ENCODE measurements at places on chromosomes 2 and 18. TPM values are rescaled to one million over a fixed set of nuclear protein-coding genes. Genes with fewer than 3 reads are reported as not detected.
A peak's percentile ranks its signal among the peaks of the same experiment; 100 is the strongest.

DNA sequence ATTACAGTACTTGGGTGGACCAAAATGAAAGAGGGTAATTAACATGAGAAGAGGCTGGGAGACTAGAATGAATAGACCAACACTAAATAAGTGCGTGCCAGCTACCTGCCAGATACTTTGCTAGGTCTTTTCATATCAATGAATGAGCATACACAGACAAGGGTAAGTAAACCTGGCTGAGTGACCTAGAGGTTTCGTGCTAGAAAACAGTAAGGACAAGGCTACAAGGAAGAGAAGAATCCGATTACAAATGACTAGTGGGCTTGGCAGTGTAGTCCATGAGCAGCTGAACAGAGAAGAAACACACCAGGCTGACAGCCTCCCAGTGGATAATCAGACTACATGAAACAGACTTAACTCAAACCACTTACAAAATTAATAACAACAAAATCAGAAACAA is 64.6 kb downstream of the THADA start:
- DNase-seq = no peak

- DNase-seq = no peak
These were observed 37.1 kb downstream of the EVA1A start for GRCh38 chr2:75523313-75524275.

DNA sequence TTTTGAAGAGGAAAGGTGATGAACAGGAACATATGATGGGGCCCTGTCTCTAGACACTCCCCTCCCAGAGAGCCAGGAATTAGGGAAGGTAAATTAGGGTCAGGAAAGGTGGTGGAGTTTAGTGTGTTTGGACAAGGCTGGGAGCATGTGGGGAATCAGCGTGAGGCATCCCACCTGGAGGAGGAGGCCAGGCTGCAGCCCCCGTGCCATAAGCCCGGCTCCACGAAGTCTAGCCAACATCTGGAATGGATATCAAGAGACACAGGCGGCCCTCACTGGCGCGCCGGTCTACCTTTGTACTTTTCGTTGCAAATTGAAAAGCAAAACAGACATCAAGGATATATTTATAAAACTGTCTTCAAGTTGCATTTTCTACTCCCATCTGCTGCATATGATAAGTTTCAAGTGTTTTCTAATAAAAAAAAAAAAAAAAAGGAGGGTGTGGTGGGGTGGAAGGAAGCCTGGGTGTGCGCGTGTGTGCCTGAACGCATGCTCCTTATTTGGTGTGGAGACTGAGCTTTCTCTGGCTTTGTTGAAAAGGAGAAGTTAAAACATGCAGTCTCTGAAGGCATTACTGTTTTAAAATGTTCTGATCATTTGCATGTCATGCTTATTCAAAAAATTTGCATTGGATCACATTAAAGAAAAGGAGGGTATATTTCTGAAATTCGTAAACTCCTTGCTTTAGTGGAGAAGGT is 546.7 kb upstream of the ID2 start:
- DNase-seq = peak; percentile 80

- no peak for DNase-seq
These were observed 12.7 kb downstream of the SMAD7 start for GRCh38 chr18:48937869-48938750.

DNA sequence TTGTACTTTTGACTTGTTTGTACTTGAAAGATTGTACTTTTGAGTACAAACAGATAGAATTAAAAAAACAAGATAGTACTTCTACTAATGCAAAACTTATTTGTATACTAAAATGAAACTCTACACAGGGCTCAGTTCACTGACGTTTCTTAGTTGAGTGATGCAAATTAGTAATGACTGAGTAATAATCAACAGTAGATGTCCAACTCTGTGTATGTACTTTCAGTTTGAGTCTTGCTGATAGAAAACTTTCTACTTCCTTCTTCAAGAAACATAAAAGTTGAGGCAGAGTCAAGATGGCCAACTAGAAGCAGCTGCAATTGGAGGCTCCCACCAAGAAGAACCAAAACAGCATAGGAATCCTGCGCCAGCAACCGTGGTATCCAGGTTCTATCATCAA is 585.0 kb downstream of the NR4A2 start:
- DNase-seq = no peak

DNA sequence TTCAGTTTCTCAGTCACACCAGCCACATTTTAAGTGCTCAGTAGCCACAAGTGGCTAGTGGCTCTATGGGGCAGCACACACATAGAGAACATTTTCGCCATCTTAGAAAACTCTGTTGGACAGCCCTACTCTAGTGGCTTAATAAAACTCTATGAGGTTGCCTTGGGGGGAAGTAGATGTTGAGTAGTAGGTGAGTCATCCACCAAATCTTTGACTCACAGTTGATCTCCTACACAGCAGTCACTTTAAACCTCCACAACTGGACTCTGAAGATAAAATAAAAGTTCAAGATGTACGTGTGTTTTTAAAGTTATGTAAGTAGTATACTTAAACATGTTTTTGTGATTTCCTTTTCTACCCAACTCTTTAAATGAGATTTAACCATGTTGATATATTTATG is 379.0 kb downstream of the SETBP1 start:
- no peak for DNase-seq

DNA sequence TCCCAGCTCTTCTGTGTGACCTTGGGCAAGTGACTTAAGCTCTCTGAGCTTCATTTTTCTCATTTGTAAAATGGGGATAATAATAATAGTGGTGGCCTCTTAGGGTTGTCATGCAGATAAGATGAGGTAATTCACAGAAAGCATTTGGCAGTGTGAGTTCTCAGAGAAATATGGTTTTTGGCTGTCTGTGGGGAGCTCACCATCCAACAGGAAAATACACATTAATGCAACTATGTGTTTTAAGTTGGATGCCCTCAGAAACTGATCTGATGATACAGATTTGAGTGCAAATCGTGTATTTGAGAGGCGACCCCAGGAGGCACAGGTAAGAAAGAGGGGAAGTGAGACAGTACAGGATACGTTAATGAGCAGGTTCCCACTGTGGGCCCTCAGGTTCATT is 56.1 kb upstream of the SPRED2 start:
- no peak for DNase-seq

- DNase-seq = no peak
These were observed 97.3 kb downstream of the ARL6IP6 start for GRCh38 chr2:152815634-152816257.

- no peak for DNase-seq
These were observed 199.9 kb downstream of the ACTR3 start for GRCh38 chr2:114089636-114090319.

DNA sequence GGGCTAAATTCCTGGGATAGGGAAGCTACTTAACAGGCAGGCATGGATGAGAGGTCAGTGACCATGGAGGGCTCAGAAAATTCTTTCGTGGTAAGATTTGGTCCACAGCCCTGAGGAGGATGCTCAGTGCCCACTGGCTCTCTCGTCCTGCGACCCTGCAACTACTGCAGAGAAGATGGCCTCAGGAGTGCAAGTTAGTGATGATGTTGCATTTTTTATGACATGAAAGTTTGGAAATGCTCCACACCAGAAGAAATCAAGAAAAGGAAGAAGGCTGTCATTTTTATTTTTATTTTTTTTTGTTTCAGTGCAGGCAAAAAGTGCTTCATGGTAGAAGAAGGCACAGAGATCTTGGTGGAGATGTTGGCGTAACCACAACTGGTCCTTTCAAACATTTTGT is 238.6 kb upstream of the PARD3B start:
- no peak for DNase-seq

- no peak for DNase-seq
These were observed 115.0 kb upstream of the RBMS1 start for GRCh38 chr2:160608599-160608998.

GRCh38 chr18:58580078-58580477 is 48.8 kb downstream of the ALPK2 start:
- no peak for DNase-seq

GRCh38 chr2:23073671-23074070 is 311.3 kb upstream of the KLHL29 start:
- no peak for DNase-seq

GRCh38 chr2:8026381-8026780 is 655.5 kb upstream of the ID2 start:
- no peak for DNase-seq

DNA sequence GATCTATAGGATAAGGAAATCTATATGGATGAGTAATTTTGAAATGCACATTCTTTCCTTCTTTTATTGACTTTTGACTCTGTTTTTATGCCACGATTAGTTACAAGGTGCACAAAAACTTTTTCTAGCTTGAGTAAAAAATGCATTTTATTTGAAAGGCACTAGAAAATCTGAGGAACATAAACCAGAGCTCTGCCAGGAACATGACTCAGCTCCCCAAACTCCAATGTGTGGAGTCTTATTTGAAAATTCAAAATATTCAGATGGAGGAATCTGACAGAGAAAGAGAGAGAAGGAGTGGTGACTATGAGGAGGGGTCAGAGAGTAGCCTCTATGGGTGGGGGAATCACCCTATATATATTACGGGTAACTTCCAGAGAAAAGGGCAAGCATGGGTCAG is 231.0 kb downstream of the DCC start:
- no peak for DNase-seq

GRCh38 chr2:182245963-182246362 is 180.9 kb downstream of the PDE1A start:
- no peak for DNase-seq

DNA sequence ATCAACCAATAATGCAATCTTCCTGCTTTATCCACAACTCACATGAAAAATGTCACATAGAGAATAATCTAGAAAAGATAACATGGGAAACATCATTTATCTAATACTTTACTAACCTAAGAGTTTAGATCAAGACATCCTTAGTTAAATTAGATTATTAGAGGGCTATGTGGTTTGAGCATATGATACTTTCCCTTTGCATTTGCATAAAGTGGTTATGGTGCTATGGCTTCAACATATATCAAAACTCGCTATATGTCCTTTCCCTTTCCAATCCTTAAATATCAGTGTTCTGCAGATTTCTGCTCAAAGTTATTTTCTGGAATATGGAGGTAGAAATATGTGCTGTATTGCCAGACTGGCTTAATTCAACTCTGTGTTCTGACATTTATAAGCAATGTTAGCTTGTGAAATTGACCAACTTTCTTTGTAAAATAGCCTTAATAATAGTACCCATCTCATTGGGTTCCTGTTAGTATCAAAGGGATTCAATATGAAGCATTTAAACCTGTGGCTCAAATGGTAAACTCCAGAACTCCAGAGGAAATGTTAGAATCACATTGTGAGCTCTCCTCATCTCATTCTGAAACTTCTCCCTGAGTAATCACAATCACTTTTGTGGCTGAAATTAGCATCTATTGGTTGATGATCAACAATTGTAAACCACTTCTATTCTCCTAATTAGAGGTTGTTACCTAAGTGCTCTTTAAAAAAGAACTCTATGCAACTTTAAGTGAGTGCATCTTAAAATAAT is 1089.9 kb upstream of the SLC39A10 start:
- no peak for DNase-seq

GRCh38 chr2:71830497-71831192 is 317.0 kb downstream of the CYP26B1 start:
- DNase-seq = no peak

DNA sequence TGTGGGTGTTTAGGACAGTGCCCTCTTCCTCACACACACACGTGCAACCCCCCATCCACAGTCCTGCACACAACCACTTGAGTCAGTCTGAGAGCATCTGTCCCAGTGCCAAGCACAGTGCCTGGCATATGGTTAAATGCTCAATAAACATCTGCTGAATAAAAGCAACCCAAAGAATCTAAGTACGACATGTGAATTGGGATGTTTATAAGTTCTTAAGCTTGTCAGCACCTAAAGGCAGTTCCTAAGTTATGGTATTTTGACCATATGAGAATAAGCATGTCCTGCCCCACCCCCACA is 37.8 kb downstream of the CAPN13 start:
- DNase-seq = no peak

DNA sequence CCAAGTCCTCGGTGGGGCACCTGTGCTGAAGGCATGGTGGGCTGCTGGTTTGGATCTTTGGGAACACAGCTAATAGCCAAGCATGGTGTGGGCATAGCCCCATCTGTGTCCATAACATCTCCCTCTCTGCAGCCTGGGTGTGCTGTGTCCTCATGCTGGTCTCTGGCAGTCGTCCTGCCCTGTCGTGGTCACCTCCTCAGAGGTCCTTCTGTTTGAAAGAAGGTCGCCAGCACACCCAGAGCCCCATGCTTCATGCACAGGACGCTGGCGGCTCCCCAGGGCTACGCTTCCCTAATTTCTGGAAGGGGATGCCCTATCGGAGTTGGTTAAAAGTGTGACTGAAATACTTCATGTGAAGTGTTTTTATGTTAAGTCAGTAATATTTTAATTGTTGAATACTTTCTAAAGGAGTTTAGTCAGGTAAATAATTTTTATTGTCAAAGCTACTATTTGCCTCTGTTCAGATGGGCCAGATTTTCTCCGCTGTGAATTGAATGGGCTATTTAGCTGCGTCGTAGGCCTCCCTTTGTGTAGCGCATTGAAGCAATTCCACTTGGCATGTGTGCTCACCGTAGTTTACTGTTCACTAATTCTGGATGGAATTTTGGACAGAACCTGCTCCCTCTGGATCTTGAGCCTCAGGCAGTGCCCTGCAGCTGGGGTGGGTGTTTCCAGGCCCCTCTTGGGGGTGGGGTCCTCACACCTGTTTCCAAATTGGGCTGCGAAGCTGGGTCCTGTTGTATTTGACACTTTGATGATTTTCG is 81.9 kb downstream of the WDSUB1 start:
- no peak for DNase-seq

GRCh38 chr2:72130659-72131360 is 16.9 kb downstream of the CYP26B1 start:
- DNase-seq = no peak

ADD2 gene
- polyA plus RNA-seq = 0.33 TPM

C2orf15 gene
- polyA plus RNA-seq = 0.60 TPM

KATNAL2 gene
- polyA plus RNA-seq = 1.8 TPM

SP9 gene
- polyA plus RNA-seq = not detected

ALLC gene
- polyA plus RNA-seq = 0.19 TPM

C1GALT1C1L gene
- 2.9 TPM for polyA plus RNA-seq

LINC00305 gene
- polyA plus RNA-seq = not detected

DYNAP gene
- not detected for polyA plus RNA-seq

CTAGE1 gene
- not detected for polyA plus RNA-seq

TMEM247 gene
- not detected for polyA plus RNA-seq

RNU2-63P gene
- not detected for polyA plus RNA-seq

NAT8 gene
- not detected for polyA plus RNA-seq

CFAP210 gene
- polyA plus RNA-seq = 0.05 TPM

Data from urinary bladder (tissue), 4 donors.